HCEC 1CT (cell line): ENCODE measurements at places on chromosomes 7 and 10.

GRCh38 chr10:86056672-86057071 is 309.9 kb downstream of the GRID1 start:
- no peak for DNase-seq

DNA sequence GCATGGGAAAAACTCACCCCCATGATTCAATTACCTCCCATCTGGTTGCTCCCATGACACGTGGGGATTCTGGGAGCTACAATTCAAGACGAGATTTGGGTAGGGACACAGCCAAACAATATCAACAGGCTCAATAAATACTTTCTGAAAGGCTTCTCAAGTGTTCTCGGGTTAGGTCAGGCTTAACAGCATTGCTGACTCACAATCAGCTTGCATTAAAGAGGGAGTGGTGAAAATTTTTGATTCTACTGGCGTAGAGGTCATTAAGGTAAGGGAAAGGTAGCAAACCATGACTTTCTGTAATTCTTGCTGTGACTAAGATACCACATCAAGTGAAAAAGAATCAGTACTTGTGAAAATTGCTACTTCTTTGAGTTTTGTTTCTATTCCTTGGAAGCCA is 126.4 kb downstream of the JCAD start:
- DNase-seq, result no peak

DNA sequence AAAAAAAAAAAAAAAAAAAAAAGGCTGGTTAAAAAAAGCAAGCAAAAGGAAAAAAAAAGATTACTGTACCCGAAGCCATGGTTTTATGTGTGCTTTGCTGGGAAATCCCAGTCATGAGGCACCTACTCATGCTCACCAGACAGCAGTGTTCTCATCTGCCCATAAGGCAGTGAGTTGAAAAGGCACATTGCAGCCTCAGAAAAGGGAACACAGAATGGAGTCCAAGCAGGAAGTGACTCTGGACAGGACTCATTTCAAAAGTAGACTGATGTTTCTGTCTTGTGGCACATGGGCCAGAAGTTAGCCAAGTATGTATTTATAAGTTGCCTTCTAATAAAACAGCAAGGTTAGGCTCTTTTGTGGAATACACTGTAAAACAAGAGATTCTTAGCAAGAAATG is 40.2 kb downstream of the PDSS1 start:
- no peak for DNase-seq

DNA sequence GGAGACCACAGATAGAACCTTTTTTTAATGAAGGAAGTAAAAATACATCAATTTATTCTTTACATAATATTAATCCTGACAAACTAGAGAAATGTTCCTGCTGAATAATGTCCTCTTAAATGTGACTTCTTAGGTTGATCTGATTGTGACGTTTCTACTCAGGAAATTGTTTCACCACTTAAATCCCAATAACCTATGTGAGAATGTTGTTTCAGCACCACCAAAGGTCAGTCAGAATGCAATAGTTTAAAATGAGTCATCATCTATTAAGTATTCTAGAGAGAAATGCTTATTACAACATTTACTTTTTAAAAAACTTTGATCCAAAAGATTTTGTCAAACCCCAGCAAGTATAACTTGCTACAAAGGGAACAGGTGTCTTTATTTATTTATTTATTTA is 155.4 kb upstream of the CACNA2D1 start:
- DNase-seq, result peak; percentile 76

DNA sequence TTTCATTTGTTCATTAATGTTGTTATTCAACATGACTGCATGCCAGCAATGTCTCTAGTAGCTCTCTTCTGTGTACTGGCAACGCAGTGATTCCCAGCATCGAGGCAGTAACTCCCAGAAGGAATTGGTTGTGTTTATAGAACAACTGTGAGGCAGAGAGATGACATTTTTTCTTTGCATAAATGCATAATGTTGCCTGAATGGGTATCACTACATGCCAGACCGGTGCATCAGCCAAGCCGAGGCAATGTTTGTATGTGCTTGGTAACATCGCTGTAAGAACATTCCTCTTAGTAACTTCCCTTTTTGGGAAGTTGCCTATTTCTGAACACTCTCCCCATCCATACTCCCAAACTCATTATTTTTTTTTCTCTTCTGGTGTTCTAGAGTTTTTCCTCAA is 182.9 kb downstream of the HTR7 start:
- peak; percentile 97 for DNase-seq

GRCh38 chr10:91487911-91488582 is 77.9 kb downstream of the HECTD2 start:
- no peak for DNase-seq

- DNase-seq, result no peak
These were observed 1.9 kb upstream of the TAS2R39 start for GRCh38 chr7:143181349-143181748.

DNA sequence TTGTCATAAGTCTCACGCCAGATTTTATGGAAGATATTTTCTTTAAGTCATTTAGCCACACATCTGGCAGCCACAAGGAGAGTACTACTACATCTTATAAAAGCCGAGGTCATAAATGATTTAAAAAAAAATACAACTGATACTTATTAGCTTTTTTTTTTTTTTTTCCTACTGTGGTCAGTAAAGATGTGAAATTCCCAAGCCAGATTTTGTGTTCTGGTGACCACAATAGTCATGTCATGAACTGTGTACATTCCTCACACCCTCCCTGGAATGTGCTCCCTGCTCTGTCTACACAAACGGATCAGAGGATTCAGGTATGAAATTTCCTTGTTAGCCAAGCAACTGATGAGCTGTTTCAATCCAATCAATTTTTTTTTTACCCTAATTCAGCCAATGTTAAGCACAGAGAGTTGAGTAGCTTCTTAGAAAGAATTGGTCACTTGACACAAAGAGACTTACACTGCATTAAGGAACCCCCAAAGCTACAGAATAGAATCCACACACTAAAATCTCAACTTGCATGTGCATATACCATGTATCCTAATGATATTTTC is 54.7 kb downstream of the CHRM2 start:
- DNase-seq, result peak; percentile 72

DNA sequence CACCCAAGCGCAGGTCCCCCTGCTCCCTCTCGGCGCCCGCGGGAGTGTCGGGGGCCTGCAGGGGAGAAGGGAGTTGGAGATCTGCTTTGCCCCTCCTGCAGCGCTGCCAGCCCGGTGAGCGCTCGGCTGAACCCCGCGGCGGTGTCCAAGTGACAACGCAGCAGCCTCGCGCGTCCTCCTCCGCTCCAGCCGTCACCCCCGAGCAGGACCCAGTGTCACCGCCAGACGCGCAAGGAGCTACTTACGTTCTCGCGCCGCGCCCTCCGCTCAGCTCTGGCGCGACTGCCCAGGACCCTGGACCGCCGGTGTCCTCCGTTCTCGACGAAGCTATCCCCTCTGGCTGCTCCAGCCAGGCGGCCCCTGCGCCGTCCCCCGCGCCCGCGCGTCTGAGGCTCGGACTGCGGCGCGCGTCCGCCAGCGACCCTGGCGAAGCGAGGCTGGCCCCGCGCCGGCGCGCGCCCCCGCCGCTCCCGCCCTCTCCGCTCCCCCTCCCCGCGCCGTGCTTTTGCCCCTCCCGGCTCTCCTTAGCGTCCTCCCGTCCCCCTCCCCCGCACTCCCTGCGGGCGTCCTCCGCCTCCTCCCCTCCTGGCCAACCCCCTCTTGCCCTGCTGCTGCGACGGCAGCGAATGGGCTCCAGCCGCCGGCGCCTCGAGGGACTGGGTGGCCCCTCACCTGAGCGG is at the start of gene NRCAM:
TSS of gene NRCAM (minus strand) at position 439 of the 680 bp plus-strand sequence. CDS start 216,372 bp downstream, outside the sequence.
- peak; percentile 24 for DNase-seq

GRCh38 chr10:77927402-77928246 is 1.1 kb upstream of the DLG5 start:
- no peak for DNase-seq

- DNase-seq, result peak; percentile 93
These were observed 302.2 kb downstream of the RPS24 start for GRCh38 chr10:78335691-78336401.

DNA sequence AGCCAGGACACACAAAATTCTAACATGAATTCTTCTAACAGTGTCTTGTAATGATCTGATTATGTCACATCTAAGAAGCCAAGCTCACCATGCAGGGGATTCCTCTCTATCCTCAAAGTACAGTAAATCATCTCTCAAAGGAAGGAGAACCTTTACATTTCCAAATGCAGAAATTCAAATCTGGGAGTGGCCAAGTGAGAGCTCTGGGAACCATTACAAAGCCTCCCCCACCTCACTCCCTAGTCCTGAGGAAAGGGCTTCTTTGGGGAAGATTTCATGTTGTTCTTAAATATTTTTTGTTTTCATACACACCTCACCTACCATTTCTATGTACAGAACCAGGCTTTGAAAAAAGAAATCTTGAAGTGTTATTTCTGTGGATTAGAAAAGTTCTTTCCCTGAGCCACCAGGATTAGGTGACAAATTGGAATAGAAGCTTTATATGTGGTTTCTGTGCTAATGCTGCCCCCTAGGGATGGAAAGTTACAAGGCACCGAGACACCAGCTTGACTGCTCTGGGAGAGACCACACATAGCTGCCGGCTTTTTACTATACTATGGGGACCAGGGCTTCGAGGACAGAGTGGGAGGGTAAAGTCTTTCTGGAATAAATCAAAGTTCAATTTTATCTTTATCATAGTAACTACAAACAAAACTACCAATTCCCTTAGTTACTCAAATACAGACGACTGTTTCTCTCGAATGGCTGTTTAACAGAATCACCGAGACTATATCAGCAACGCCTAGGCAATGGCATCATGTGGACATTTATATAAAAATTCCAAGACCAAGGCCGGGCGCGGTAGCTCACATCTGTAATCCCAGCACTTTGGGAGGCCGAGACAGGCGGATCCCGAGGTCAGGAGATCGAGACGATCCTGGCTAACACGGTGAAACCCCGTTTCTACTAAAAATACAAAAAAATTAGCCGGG is 116.1 kb downstream of the RNF216 start:
- DNase-seq, result peak; percentile 53

DNA sequence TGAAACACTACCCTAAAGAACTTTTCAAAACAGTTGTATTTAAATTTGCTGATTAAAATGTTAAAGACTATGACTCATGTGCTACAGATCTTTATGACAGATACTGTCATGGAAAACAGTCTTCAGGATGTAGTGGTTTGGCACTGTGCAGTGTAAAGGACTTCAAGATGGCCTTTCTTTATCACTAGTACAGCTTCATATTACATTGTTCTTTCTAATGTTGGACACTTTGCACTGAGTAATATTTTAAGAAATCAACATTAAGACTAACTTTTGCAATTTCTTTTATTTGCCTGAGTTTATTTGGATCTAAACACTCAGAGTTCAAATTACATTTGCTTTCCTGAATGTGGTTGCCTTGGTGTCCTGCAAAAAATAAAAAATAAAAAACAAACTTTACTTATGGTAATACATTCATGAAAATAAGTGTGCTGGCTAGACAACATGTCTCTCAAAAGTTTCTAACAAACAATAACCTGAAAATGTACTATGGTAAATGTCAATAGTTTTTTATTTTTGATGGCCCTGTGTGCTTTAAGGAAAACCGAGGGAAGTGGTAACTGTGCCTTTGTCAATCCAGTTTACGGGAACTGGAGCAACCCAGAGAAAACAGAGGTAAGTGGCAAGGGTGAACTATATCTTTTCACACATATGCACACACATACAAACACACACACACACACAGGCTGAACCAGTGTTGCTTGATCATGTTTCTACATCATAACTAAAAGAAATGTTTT is 85.9 kb upstream of the PLXDC2 start:
- DNase-seq, result peak; percentile 2

GRCh38 chr10:89274928-89275327 is 23.4 kb upstream of the LIPA start:
- DNase-seq, result peak; percentile 47

- no peak for DNase-seq
These were observed 40.0 kb upstream of the TM9SF3 start for GRCh38 chr10:96626795-96627194.

- no peak for DNase-seq
These were observed 34.4 kb downstream of the SCRN1 start for GRCh38 chr7:29955075-29955792.

GRCh38 chr7:132112106-132112505 is 464.2 kb downstream of the PLXNA4 start:
- DNase-seq, result no peak

GRCh38 chr10:132350946-132351345 is 19.0 kb downstream of the LRRC27 start:
- no peak for DNase-seq

DNA sequence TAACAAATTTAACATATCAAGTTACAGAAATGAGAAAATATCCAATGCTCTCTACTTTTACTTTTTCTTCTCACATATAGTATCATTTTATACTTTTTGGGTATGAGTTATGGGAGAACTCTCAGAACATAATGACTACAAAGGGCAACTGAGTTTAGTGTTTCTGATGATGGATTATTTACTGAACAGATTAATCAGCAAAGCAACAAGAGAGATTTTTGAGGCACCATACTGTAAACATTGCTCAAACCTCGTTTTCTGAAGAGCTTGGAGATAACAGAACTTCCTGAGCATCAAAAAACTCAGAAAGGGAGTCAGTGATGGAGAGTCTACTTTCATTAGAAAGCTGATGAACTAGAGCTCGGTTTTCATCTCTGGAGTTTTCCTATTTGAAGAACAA is 84.8 kb upstream of the GSDME start:
- no peak for DNase-seq

- no peak for DNase-seq
These were observed 12.7 kb upstream of the SFMBT2 start for GRCh38 chr10:7423521-7423920.

GRCh38 chr7:113071465-113071864 is 15.2 kb downstream of the GPR85 start:
- peak; percentile 69 for DNase-seq

DNA sequence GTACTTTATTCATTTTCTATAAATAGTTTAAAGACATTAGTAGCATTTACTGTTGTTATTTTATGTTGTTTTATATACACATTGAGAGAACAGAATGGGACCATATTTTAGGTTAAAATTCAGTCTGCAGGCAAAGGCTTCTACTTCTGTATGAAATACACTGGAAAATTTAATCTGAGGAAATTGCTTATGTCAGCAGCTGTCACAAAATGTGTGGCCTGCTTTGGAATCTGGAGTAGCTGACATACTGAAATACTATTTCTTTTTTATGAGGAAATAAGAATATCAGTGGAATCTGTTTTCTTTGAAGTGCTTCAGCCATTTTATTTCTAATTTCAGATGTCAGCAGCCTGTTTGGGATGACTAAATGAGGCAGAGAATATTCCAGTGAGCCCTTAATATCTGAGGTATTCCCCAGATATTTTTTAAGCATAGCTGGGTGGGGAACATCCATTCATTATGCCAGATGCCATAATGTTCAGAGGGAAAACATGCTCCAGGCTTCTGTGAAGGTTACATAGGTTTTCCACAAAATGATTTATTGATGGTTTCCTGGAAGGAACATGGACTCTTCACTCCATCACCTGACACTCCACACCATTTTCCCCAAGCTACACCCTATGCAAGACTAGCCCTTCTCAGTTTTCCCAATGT is 267.1 kb downstream of the ARL4A start:
- no peak for DNase-seq
